Smooth muscle cell of the pulmonary artery (primary cell): ENCODE measurements at places on chromosomes 4 and X. TPM values are rescaled to one million over a fixed set of nuclear protein-coding genes. Genes with fewer than 3 reads are reported as not detected.

The SMARCAD1 gene
- total RNA-seq, result 32.1 and 32.2 TPM in 2 replicates

The ANK2 gene
- total RNA-seq, result 85.0 and 132 TPM in 2 replicates

The PPAT gene
- total RNA-seq, result 11.7 and 14.1 TPM in 2 replicates

The DDIT4L gene
- 5.0 and 17.8 TPM in 2 replicates for total RNA-seq

The METTL14 gene
- 18.2 and 23.1 TPM in 2 replicates for total RNA-seq

The PFKFB1 gene
- 0.03 and 0.07 TPM in 2 replicates for total RNA-seq

The RNF128 gene
- total RNA-seq, result 2.3 and 6.7 TPM in 2 replicates

The MAGEB3 gene
- total RNA-seq, result not detected in 2 replicates

The NPFFR2 gene
- total RNA-seq, result not detected in 2 replicates

The VEGFD gene
- total RNA-seq, result 0.26 TPM in 1 of 2 replicates, not detected in the other

The TLR6 gene
- 0.50 and 2.5 TPM in 2 replicates for total RNA-seq

The MAGED4 gene
- total RNA-seq, result 53.2 and 60.0 TPM in 2 replicates

The CENPVL2 gene
- not detected in 2 replicates for total RNA-seq

The GNRHR gene
- not detected in 2 replicates for total RNA-seq

The CHRDL1 gene
- 0.03 and 17.1 TPM in 2 replicates for total RNA-seq

The CACNA1F gene
- total RNA-seq, result not detected in 2 replicates

The ABCE1 gene
- 130 and 158 TPM in 2 replicates for total RNA-seq

The YY2 gene
- total RNA-seq, result 3.4 and 4.0 TPM in 2 replicates

The SLC9B1 gene
- 0.76 and 2.0 TPM in 2 replicates for total RNA-seq
